ENCODE measurements at places on chromosomes 2 and 18. TPM values are rescaled to one million over a fixed set of nuclear protein-coding genes. Genes with fewer than 3 reads are reported as not detected.

DNA sequence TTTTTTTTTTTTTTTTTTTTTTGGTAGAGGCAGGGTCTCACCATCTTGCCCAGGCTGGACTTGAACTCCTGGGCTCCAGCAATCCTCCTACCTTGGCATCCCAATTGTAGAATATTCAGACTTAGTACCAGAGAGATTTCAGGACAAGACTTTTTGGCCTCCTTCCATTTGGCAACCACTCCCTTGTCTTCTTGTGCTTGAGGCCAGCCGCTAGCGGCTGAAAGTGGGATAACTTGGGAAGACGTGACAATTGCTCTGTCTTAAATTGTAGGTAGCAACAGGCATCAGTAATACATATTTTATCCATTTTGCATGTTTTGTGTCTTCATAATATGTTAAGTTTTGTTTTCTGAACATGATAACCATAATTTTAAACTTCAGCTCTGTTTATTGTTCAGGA is 53.3 kb upstream of the TTN start:
- DNase-seq, result no peak

PMAIP1 gene
- total RNA-seq, result 2.3 TPM

TMEM87B gene
- 16.3 TPM for total RNA-seq

- DNase-seq, result peak; percentile 46
Observed at GRCh38 chr2:3728104-3729054, 25.0 kb downstream of the DCDC2C start.

DNA sequence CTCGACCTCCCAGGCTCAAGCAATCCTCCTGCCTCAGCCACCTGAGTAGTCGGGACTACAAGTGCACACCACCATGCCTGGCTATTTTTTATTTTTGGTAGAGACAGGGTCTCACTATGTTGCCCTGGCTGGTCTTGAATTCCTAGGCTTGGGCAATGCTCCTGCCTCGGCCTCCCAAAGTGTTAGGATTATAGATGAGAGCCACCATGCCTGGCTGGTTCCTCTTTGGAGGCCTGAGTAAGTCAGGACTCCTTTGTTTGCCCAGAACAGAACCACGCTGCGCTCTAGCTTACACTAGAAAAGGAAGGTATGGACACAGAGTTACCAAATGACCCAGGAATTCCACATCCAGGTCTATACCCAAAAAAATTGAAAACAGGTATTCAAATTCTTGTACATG is 135.9 kb upstream of the SLC1A4 start:
- no peak for DNase-seq

- no peak for DNase-seq
Observed at GRCh38 chr18:35271656-35272055, 18.4 kb downstream of the ZSCAN30 start.

ACVR1C gene
- total RNA-seq, result 2.1 TPM

CNGA3 gene
- not detected for total RNA-seq

PIEZO2 gene
- 0.11 TPM for total RNA-seq

DNA sequence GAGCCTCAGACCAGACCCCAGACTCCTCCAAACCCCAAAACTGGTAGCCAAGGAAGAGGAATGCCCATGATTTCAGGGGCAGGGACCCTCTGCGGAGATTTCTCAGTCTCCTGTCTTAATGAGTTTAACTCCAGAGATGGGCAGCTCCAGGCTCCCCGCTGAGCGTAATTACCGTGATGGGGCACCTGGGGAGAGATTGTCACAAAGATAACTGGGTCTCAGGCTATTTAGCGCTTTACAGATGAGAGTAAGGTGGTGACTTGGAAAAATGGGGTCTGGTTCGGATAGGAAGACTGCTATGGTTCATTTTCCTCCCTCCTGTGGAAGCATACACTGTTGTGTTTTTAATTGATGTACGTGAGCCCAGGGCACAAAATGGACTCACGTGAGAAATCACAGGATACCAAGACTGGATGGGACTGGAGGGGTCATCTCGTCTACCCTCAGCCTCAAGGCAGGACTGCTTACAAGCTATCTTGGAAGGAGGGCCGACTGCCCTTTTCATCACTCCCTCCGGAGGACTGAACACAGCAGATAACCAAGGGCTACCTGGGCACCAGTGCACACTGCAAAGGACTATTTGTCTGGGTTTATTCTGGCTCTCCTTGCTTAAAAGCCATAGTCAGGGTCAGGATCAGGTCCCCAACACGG is 427.8 kb downstream of the ZNF521 start:
- no peak for DNase-seq

BMP10 gene
- total RNA-seq, result not detected

C2orf42 gene
- 14.8 TPM for total RNA-seq

GRCh38 chr2:108413711-108414095 is 35.3 kb upstream of the GCC2 start:
- DNase-seq, result no peak

GRCh38 chr2:220081171-220081570 is 453.7 kb downstream of the SLC4A3 start:
- DNase-seq, result no peak

GRCh38 chr2:178484245-178485041 is 4.2 kb downstream of the PLEKHA3 start:
- DNase-seq, result no peak

- no peak for DNase-seq
Observed at GRCh38 chr2:145091967-145092366, 572.0 kb upstream of the ZEB2 start.

GRCh38 chr2:37523814-37524362 is 147.6 kb downstream of the CDC42EP3 start:
- DNase-seq, result no peak

SERPINB4 gene
- total RNA-seq, result not detected

DNA sequence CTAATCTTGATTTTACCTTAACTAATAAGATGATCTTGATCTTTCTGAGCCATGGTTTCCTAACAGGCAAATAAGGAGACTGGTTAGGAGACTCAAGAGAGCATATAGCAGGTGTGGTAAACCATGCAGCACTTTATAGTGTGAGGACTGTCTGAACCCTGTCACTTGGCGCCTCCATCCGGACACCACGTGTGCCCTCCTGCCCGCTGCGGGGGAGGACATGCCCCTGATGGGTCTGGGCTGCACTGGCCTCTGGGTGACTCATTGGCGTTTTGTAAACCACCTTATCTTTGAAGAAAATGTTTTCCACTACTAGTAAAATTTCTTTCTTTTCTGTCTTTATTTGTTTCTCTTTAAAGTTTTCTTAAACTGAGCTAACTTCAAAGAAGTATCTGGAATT is 131.1 kb downstream of the FMNL2 start:
- no peak for DNase-seq

GRCh38 chr2:52369178-52369577 is 1337.2 kb upstream of the NRXN1 start:
- no peak for DNase-seq

GRCh38 chr2:63850649-63851048 is 9.0 kb downstream of the UGP2 start:
- DNase-seq, result no peak

DNA sequence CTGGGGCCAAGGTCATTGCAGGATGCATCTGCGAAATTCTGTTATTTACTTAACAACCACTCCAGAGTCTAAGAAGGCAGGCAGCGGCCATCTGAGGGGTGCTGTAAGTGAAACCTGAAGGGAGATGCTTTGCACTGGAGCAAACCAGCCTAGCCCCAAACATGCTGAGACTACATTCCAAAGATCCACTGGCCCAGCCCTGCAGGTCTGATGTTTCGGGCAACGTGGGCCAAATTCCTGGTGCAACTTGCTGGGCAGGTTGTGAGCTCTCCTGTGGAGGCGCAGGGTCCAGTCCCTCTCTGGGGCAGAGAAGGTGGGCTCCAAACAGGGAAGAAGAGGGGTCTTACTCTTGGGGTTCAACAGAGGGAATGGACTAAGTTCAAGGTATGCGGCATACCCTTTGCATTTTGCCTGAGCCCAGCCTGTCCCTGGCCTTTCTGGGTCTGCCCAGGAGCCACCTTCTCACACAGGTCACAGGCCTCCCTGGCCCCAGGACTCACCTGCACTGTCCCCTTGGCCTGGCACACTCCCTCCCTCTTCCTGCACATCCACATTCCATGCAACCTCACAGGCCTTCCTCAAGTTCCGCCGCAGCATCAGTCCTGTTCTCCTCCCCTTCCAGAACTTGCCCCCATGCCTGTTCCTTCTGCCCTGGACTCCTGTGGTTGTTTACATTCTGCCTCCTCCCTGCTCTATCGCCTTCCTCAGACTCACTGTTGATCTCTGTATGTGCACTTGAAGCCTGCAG is 5.1 kb upstream of the MAL start:
- DNase-seq, result no peak

TSHZ1 gene
- 3.4 TPM for total RNA-seq

GRCh38 chr2:8046849-8047248 is 635.0 kb upstream of the ID2 start:
- DNase-seq, result no peak

CLEC4F gene
- total RNA-seq, result not detected

DNA sequence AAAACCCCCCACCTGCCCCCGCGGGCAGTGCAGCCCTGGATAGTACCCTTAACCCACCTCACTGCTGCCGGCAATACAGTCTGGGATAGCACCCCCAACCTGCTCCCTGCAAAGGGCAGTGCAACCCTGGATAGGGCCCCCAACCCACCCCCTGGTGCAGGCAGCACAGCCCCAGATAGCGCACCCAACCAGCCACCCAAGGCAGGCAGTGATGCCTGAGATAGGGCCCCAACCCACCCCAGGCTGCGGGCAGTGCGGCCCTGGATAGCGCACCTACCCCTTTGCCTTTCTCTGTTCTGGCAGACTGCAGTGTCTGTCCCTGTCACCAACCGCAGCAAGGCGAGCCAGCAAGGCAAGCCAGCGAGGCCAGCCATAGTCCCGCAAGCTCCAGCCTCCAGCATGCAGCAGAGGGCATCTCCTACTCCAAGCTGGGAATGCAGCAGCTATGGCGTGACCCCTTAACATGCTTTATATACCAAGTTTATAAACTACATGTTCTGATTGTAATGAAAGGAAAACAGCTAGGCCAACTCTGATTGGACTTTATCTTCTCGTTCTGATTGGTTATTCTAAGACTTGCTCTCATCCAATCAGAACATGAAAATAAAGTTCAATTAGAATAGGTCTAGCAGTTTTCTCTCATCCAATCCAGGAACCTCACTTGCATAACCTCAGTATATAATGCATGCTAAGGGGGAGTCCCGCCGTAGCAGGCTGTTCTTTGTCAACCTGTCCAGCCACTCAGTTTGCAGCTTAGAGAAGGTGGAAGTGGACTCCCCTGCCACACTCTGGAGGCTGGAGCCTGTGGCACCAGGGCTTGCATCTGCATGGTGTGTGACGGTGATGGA is 34.1 kb upstream of the ANKRD62 start:
- no peak for DNase-seq

- no peak for DNase-seq
Observed at GRCh38 chr2:46925474-46926351, 10.1 kb upstream of the MCFD2 start.

DNA sequence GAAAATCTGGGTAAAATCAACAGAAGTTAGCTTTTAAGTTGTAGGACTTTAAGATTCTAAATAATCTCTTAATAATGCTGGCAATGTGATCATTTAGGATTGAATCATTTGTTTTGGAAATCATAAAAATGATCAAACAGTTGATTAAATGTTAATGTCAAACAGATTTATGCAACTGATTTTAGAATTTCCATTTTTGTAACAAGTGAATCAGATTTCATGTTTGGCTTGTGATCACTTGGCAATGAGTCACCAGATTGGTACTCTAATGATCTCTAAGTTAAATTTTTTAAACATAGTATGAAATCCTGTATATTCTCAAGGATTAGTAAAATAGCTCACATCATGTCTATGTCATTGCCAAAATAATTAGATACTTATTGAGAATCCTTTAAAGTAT is 50.1 kb upstream of the UNC80 start:
- no peak for DNase-seq

DNA sequence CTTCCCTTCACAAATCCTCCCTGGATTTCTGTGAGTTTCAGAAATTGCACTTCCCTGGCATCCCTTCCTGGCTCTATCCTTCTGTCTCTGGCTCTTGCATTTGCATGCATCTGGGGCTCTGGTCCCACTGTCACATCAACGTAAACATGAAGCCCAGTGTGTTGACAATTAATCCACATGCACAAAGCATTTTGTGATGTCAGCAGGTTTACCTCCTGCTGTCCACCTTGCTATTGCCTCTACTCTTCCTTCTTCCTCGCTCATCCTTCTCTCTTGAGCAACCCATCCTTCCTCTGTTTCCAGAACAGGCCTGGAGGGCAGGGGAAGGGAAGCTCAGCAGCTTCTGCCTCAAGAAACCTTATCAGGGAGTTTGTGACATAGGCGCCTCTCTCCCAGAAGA is 111.7 kb upstream of the ATP5MC3 start:
- no peak for DNase-seq

DNA sequence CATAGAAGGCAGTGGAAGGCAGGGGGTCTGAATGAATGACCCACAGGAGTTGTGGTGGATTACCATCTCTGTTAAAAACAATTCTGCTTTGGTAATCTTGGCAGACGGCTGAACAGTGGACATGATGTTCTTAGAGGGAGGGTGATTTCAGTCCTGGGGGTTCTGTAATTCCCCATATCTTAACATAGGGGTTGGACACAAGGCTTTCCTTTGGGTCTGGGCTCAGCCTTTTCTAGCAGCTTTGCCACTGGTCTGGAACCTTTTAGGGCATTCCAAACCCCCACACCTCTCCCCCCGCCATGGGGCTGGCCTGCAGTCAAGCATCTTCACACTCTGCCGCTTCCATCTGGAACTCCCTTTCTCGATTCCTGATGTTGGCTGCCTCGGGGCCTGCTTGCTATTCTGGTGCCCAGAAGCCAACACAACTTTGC is 50.3 kb downstream of the RPL37A start:
- no peak for DNase-seq

DNA sequence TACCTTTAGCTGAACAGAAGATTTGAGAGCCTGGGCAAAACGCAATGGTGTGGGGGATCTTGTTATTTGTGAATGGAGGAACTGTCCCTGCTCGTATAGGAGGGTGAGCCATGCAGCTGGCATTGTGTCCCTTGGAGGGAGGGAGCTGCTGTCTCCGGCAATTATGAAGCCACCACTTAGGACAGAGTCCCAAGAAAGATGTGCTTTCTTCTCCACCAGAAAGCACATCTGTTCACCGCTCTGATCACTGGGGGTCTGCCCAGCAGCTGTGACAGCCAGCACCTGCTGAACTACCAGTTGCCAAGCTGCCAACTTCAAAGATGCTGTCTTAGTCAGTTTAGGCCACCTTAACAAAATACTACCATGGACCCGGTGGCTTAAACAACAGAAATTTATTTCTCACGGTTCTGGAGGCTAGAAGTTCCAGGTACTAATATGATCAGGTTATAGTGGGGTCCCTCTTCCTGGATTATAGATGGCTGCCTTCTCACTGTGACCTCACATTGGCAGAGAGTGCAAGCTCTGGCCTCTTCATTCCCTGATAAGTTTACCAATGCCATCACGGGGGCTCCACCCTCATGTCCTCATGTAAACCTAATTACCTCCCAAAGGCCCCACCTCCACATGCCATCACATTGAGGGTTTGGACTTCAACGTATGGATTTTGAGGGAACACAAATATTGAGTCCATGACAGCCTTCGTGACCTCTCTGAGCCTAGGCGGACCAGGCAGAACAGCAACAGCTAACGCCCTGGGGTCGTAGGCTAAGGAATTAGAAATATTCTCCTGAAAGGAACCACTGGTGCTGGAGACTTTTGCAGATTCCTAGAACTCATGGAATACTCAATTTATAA is 148.3 kb downstream of the RHBDD1 start:
- no peak for DNase-seq

CYP26B1 gene
- total RNA-seq, result 1.7 TPM

SH2D6 gene
- total RNA-seq, result 0.88 TPM
